Retina (tissue), 1 donor: ENCODE measurements at places on chromosomes 16 and 17.

GRCh38 chr17:17783116-17783824 is 53.5 kb downstream of the SREBF1 start:
- DNase-seq: peak; percentile 90

DNA sequence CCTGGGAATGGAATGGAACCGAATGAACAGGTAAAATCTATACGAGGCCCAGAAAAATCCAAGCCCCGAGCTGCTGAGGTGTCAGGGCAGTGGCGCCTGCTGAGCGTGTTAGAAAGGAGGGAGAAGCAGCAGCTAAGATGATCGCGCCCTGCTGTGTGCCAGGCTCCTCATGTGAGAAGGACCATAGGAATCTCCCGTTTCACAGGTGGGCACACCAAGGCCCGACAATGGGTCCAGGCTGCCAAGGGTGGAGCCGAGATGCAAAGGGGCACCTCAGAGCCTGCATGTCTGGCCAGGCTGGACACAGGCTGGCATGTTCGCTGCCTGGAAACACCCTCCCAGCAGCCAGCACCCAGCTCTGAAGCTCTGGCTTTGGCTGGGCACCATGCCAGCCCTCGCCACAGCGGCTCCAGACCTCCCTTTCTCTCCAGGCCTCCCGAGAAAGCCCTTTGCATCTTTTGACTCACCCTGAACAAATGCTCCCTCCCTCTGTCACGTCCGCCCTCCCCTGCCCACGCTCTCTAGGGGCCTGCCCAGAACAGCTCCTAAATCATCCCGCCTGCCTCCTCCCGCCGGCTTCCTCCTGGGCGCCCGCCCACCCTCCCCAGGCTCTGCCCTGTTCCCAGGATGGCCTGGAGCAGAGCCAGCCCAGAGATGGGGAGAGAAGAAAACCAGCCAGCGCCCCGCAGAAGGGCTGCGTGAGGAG is 217.8 kb upstream of the GSE1 start:
- no peak for DNase-seq

- no peak for DNase-seq
Measured at GRCh38 chr17:16918443-16918842, 53.5 kb downstream of the TNFRSF13B start.

- DNase-seq: no peak
Measured at GRCh38 chr16:87150681-87151280, 166.4 kb downstream of the C16orf95 start.

DNA sequence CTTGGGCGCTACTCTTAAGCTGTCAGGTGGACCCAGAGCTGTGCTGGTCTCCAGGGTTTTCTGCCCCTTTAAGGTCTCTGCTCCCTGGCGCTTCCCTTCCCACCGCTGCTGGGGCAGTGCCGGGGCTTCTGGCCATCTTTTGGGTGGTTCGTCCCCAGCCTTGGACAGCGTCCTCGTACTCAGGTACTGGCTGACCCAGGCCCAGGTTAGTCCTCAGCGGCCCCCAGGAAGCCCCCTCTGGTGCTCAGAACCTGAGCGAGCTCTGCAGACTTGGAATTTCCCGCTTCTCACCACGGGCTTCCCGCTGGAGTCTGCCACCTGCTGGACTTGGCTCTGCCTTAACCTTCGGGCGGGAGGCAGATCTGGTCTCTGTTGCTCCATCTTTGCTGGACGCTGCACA is 94.1 kb upstream of the ZNF750 start:
- no peak for DNase-seq

- DNase-seq: peak; percentile 21
Measured at GRCh38 chr17:49290690-49291359, 60.2 kb upstream of the PHOSPHO1 start.

- DNase-seq: no peak
Measured at GRCh38 chr17:13544292-13544691, 57.4 kb downstream of the HS3ST3A1 start.

DNA sequence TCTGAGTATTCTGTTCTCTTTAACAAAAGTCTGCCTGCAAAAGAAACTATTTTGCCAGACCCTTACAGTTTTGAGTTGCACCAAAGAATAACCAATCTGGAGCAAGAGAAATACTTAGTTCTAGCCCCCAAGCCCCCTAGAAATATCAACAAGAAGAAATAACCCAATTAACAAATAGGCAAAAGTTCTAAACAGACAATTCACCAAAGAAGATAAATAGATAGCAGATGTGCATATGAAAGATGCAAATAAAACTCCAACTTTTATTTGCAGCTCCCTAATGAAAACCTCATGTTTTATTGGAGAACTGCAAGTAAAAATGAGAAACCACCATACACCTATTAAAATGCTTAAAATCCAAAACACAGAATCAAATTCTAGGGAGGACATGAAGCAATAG is 1308.0 kb downstream of the CDH11 start:
- no peak for DNase-seq

- no peak for DNase-seq
Measured at GRCh38 chr16:59545721-59546120, 811.6 kb upstream of the GOT2 start.

DNA sequence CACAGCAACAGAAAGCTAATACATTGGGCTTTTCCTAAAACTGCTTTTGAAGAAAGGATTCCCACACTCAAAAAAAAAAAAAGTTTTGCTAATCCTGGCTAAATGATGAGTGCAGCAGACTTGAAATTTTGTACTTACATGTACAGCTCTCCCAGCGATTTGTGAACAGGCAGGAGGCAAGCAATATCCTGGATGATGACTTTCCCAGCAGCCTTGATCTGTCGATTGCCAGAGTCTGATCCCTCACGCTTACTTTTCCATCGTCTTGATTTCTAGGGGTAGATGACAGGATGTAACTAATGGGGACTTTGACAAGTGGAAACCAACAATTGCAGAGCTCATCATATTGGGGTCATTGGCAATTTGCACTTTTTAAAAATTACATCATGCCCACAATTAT is 91.4 kb downstream of the WDR59 start:
- no peak for DNase-seq
